ENCODE measurements at places on chromosomes 2 and 18. TPM values are rescaled to one million over a fixed set of nuclear protein-coding genes. Genes with fewer than 3 reads are reported as not detected.
A peak's percentile ranks its signal among the peaks of the same experiment; 100 is the strongest.

Gene AOX1
- 48.2 TPM for total RNA-seq

Gene EN1
- total RNA-seq, result not detected

GRCh38 chr2:43324259-43325106, 98.1 kb upstream of the ZFP36L2 start:
- H3K4me3 ChIP-seq, result no peak overlapping the region
- DNase-seq, result peak; percentile 90
- no peaks in the 10 kb centered on the region for H3K27me3 ChIP-seq
- H3K27ac ChIP-seq, result peak overlapping the region; percentile 84

DNA sequence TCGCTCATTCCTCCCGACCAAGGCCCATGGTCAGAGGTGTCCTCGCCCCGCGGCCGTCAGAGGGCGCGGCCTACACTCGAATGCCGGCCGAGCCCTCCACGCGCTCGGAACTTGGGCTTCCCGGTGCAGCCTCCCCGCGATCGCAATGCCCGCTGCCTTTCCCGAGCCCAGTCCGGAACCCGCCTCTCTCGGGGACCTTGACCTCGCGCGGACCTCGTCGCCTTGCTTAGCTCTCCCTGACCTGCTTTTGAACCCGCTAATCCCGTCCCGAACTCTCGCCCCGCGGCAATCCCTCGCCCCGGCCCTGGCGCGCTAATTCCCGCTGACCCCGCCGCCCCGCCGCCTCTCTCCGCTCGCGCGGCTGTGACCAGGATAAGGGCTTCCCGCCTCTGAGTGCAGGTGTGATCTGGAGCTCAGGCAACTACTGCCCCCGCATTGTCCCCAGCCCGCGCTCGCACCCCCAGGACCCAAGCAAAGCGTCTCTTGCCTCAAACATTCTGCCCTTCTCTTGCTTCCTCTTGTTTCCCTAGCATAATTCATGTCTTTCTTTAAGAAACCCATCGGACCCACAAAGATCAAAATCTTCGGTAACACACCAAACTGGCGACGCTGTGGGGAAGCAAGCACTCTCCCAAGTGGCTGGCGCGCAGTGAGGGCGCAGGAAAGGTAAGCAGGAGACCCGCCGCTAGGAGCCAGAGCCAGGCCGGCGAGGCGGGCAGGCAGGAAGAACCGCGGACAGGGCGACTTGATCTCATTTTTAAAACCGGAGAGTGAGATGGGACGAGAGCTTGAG, 46.6 kb upstream of the ATP6V1B1 start:
- no peak overlapping the region for H3K27ac ChIP-seq
- no peak for DNase-seq
- H3K4me1 ChIP-seq, result peaks cover 23% of the 10 kb centered on the region
- H3K27me3 ChIP-seq, result peaks cover 49% of the 10 kb centered on the region
- H3K36me3 ChIP-seq, result no peaks in the 10 kb centered on the region

GRCh38 chr2:26591619-26592505, 49.3 kb downstream of the CIB4 start:
- no peaks in the 10 kb centered on the region for H3K27me3 ChIP-seq
- peak; percentile 45 for DNase-seq
- no peak overlapping the region for H3K4me3 ChIP-seq
- H3K36me3 ChIP-seq, result no peaks in the 10 kb centered on the region

GRCh38 chr2:172962824-172963223, 112.8 kb upstream of the MAP3K20 start:
- no peak overlapping the region for H3K27ac ChIP-seq
- no peaks in the 10 kb centered on the region for H3K27me3 ChIP-seq
- no peak overlapping the region for H3K4me3 ChIP-seq
- H3K4me1 ChIP-seq, result no peaks in the 10 kb centered on the region

DNA sequence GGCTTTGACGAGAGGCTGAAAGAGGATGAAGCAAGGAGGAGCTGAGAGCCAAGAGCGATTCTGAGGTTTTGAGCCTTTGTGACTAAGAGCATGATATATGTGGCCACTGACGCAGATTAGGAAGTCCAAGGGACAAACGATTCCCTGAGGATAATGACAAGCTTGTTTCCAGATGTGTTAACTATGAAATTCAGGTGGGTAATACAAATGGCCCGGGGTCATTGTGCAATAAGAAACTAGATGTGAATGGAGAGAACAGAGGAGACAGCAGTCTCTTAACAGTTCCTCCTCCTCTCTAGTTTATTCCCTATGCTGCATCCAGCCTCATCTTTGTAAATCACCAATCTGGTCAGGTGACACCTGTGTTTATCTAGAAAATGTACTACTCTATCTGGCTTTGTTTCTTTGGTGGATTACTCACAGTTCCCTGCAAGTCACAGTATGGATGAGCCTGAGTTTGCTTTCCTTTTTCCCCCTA, 84.2 kb downstream of the SOCS6 start:
- H3K4me3 ChIP-seq, result no peak overlapping the region
- DNase-seq, result no peak
- no peaks in the 10 kb centered on the region for H3K4me1 ChIP-seq
- H3K27ac ChIP-seq, result no peak overlapping the region

DNA sequence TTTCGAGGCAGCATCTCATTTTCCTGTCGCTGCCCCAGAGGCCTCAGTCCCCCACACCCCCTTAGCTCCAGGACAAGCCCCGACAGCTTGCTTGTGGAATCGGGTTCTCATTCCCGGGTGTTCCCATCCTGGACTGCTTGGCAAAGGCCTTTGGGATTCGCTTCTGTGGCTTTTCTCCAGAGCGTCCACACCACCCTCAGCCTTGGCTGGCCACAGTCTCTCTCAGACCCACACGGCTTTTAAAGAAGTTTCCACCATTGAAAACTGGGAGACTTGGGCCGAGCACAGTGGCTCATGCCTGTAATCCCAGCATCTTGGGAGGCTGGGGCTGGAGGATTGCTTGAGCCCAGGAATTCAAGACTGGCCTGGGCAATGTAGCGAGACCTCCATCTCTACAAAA, 2.7 kb downstream of the ESPNL start:
- H3K4me3 ChIP-seq, result no peak overlapping the region
- no peaks in the 10 kb centered on the region for H3K27me3 ChIP-seq
- no peak overlapping the region for H3K27ac ChIP-seq
- H3K36me3 ChIP-seq, result no peaks in the 10 kb centered on the region
- H3K4me1 ChIP-seq, result no peaks in the 10 kb centered on the region
- DNase-seq, result no peak
